ENCODE measurements at places on chromosomes 7 and 10.

DNA sequence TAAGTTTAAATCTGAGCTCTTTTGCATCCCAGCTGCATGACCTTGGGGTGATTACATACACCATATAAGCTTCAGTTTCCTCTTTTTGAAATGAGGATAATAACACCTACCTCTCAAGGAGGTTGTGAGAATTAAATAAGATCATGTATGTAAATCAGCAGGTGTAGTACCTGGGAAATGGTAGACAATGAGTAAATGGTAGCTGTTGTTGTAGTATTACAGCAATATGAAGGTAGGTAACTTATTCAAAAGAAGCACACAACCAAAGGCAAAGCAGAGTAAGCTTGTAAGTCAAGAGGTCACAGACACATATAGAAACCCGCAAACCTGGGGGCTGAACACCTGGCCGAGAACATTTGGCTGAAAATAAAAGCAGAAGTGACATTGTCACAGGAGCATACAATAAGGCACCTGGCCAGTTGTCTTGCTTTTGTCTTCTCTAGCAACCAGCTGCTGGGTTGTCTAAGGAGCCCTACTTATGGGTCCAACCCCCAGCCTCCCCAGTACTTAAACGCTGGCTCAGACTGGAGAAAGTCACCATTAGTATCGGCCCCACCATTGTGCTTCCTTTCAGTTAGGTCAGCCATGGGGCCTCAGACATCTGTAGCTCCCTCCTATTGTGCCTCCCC, 203.6 kb upstream of the MKLN1 start:
- no peak for DNase-seq

GRCh38 chr7:55129541-55130394, 111.0 kb downstream of the EGFR start:
- no peak for DNase-seq

DNA sequence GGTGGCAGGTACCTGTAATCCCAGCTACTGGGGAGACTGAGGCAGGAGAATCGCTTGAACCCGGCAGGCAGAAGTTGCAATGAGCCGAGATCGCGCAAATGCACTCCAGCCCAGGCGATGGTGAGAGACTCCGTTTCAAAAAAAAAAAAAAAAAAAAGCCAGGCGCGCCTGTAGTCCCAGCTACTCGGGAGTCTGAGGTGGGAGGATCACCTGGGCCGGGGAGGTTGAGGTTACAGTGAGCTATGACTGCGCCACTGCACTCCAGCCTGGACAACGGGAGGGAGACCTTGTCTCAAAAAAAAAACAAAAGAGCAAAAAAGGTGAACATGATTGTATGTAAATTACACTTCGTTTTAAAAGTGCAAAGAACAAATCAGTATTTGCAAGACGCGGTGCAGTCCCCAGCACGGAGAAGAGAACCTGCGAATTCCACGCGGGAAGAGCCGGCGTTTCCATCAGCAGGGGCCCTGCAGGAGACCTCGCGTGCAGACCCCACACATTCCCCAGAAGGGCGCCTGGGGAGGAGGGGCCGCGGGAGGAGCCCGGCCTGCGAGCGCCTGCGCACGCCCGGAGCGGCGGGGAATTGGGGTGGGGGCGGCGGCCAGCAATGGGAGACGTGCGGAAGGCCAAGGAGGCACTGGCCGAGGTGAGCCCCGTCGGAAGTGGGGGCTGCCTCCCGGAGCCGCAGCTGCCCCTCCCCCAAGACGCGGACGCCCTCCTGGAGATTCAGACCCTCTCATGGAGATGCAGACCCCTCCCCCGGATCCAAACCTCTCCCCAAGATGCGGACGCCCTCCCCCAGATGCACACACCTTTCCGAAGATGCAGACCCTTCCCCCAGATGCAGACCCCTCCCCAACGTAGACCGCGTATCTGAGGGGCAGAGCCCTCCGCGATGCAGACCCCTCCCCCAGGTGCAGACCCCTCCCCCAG, 16.7 kb upstream of the SUN1 start:
- no peak for DNase-seq

DNA sequence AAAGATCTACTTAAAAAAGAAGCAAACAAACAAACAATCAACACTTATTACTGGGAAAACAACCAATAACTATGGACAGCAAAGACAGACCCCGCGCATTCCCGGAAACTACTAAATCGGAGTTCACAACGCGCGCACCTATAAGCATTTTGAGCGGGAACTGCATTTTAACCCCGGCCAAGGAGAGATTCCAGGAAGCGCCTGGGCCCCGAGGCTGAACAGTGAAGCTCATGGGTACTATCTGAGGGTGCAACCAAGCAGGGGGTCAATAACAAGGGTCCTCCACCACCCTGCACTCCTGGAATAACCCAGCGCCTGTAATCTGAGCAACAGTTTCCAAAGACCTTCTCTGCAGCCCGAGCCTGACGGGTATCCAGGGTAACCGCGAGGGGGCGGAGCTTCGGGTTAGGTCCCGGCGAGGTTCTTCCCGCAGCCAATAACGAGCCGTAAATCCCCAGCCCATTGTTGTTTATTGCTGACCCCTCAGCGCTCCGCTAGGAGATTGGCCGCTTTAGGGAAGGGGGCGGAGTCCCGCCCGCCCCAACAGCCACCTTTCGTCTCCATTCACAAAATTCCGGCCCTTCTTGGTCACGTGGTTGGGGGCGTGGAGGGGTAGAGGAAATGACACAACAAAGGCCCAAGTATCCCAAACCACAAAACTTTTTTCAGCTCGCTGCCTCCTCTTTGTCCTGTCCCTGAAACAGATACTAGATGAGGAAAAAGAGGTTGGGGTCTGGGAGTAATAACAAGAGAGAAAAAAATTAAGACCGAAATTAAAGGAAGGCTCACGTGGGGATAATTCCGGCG, 1.7 kb upstream of the ETV1 start:
- DNase-seq = peak; percentile 65

DNA sequence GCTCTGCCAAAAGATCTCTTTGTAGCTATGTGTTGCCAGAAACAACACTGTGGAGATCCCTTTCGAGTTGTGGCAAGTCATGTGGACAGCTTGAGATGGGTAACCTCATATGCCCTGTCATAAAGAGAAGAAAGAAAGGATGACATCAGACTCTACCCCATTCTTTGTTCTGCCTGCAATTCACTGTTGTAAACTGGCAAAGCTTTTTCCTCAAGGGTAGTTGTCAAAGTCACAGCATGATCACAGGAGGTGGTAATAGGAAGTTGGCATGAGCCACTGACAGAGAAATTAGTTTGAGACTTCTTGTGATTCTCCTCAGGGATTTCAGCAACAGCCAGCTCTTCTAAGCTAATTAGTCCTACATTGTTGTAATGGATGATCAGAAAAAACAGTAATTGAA, 19.4 kb upstream of the MINDY3 start:
- no peak for DNase-seq

DNA sequence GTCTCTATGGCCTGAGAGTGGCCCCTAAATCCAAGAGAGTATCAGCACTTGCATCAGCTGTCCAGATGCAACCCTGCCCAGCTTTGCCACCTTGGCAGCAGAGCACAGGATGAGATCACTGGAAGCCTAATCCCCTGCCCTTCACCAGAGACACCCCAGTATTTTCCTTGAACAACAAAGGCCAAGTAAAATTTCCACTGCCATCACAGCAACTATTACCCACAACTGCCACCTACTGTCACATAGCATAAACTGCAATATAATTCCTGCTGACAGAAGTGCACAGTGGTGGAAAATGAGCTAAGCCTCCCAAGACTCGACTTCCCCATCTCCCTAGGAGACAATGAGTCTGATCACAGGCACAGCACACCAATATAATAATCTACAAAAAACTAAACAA, 462.8 kb upstream of the ZWINT start:
- no peak for DNase-seq

- DNase-seq = no peak
These were observed 447.4 kb upstream of the PFKP start for GRCh38 chr10:2619916-2620315.

DNA sequence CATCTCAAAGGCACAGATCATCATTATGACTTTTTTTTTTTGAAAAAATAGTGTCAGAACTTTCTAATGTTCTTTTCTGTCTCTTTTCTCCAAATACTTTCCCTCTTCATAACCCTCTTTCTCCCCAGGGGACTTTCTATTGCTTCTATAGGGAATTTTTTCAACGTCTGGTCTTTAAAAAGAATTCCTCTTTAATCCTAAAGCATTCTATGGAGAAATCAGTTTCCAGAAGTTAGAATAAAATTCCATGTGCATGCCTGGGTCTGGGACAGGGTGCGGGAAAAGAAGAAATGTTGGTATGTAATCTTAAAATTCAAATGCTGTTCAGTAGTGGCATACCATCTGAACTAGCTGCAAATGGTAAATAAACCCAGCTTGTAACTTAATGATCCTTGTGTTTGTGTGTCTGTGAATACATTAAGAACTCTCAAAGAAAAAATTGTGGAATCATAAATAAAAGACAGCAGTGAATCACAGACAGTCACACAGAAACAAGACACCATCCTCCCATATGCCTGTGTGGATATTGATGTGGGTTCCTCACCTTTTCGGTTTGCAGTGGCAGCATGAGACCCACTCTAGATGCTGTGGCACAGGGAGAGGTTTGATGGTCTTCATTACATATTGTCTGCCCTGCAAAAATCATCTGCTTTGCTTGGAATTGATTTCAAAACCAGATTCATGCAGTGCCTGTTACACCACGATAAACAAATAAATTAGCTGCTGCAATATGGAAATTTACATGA, 374.7 kb upstream of the NRP1 start:
- no peak for DNase-seq

DNA sequence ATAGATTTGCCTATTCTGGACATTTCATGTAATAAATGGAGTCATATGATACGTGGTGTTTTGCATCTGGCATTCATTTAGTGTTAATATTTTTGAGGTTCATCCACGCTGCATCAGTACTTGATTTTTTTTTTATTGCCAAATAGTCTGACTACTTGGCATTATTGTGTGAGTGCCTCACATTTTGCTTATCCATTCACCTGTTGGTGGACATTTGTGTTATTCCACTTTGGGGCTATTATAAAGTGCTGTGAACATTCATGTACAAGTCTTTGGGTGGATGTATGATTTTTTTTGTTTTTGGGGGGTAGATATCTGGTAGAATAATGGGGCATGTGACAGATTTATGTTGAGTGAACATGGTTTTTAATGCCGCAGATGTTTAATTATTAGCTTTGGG, 19.7 kb downstream of the CUL1 start:
- no peak for DNase-seq

- DNase-seq = no peak
These were observed 113.5 kb downstream of the SMURF1 start for GRCh38 chr7:99030457-99030856.

DNA sequence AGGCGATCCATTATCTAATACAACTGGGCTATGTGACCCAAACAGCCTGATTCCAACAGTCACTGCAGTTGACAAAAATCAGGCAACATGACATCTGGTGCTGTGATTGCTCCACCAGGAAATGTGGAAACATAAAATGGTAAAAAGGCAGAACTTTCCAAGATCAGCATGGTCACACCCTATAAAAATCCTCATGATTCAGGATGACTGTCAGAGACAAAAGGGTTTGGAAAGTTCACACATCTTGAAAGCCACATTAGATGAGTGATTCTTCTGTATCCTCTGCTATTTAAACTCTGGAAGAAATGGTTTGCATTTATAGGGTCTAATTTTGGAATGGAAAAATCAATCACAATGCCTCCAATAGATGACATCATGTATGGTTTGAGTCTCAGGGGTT, 662.6 kb upstream of the IGFBP3 start:
- no peak for DNase-seq

DNA sequence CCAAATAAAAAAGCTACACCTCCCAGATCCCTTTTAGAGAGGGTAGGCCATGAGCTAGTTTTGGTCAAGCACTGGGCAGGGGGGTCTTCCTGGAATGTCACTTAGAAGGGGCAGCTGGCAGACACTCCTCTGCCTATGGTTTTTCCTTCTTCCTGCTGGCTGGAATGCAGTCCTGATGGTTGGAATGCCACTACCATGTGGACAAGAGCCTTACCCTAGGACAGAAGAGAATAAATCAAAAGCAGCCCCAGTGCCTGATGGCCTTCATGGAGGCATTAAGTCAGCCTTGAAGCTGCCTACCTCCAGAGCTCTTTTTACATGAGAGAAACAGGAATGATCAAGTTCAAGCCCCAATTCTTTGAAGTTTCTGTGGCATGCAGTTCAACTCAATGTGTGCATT, 43.5 kb upstream of the SORBS1 start:
- DNase-seq = no peak

DNA sequence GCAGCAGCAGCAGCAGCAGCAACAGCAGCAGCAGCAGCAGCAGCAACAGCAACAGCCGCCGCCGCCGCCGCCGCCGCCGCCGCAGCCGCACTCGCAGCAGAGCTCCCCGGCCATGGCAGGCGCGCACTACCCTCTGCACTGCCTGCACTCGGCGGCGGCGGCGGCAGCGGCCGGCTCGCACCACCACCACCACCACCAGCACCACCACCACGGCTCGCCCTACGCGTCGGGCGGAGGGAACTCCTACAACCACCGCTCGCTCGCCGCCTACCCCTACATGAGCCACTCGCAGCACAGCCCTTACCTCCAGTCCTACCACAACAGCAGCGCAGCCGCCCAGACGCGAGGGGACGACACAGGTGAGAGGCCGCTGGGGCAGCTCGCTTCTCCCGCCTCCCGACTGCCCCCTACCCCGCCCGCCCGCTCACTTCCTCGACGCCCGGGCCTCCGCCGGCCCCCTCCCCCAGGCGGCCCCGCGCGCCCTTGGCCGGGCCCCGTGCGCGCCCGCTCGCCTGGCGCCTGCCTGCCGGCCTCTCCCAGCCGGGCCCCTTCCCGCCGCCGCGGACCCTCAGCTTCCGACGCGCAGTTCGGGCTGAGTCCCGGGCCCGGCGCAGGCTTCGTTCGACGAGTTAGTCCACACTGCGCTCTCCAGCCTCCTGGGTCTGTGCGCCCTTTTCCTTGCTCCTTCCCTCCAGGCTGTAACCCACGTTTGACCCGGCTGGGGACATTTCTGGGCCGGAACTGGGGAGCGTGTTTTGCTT, 882 bp downstream of the DLX6 start:
- no peak for DNase-seq

DNA sequence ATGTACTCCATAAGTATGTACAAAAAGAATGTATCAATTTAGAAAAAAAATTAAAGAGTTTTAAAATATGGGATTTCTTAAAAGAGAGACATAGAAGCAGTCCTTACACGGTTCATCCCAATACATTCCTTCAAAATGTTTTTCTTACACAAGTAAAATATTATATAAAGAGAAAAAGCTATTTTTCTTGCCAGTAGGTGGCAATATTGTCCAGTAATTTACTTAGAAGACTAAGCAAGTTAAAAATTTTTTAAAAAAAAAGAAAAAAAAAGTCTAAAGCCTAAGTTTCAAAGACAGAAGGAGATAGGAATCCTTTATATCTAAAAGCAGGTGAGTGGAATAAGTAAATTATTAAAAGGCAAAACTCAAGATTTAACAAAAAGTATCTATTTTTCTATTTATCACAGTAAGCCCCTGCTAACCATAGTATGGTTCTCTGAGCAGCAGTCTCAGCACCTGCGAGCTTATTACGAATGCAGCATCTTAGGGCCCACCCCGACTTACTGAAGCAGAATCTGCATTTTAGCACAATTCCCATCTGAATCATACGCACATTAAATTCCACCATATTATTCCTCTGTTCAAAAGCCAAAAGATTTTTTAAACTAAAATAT, 240.6 kb downstream of the DGKI start:
- no peak for DNase-seq
